Right lung (tissue), 10 donors: ENCODE measurements at places on chromosomes 11 and 22. TPM values are rescaled to one million over a fixed set of nuclear protein-coding genes. Genes with fewer than 3 reads are reported as not detected.

- DNase-seq, result no peak
Measured at GRCh38 chr22:44347549-44347948, 34.8 kb upstream of the SHISAL1 start.

DNA sequence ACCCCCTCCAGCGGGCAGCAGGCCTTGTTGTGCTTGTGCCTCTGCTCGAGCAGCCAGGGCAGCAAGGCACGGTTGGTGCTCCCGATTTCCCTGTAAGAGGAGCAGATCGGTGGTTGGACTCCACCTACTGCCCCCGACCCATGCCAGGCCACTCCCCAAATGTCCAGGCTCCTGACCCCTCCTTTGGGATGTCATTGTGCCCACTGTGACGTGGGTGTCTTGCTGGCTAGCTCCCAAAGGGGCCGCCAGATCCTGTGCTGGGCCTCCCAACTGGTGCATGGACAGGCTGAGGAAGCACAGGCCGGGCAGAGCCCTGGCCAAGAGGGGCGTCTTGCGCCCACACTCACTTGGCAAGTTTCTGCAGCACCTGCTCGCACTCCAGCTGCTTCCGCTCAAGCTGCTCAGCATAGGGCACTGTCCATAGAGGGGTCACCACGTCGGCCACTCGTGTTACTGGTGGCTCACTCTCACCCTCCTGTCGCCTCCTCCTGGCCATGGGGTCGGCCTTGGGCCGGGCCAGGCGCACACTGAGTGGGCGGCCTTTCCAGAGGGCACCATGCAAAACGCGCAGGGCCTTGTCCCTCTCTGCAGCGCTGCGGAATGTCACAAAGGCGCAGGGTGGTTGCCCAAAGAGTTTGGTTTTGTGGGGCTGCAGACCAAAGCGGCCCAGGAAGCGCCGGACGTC, at the start of gene RANBP1:
Gene RANBP1, plus strand, starts transcription at position 414 of the 685 bp plus-strand sequence. Its CDS starts 81 bp downstream, at position 495.
- DNase-seq, result no peak

The PC gene
- 6.6 TPM for polyA plus RNA-seq

GRCh38 chr11:30760345-30760744, 174.2 kb upstream of the MPPED2 start:
- no peak for DNase-seq

The MLC1 gene
- 2.4 TPM for polyA plus RNA-seq

DNA sequence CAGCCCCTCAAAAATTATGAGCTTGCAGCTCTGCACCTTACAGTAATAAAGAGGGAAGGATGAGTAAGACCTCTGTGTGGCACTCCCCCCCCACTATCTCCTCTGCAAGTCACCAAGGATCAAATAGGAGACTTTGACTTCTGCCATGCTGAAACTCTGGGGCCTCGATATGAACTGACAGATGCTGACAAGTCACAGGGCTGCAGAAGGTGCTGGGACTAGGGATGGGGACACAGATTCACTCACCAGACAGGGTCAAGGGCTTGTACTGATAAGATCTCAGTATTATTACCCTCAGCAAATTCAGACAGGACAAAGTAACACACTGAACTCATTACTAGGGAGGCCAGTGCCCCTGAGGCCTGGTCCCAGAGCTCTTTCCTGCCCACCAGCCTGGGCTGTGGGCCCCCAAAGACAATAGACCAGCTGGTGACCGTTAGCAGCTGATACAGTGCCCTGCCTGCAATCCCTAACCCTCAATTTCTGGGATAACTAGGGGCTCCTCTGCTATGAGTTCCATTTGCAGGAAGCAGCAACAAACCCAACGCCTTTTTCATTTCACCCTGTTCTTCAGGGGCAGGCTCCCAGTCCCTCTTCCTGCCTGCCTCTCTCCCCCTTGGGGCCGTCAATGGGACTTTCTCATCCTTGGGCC, 20.1 kb downstream of the TMPRSS13 start:
- DNase-seq, result no peak

DNA sequence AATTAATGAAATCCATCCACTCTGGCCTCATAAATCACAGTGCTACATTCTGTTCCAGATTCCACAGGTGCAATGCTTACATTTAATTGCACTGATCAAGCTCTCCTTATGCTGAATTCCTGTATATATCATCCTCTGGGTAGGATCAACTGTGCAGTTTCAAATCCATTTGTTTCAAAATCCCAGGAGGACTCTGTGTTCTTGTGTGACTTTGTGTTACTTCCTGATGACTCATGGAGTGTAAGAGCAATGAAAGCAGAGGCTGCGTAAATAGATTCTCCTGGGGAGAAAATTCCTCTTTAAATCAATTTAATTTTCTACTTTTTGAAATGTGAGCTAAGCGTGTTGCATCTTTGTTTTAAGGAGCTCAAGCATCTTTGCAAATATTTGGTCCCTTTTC, 752.7 kb downstream of the METTL15 start:
- no peak for DNase-seq

The CRACR2B gene
- 21.5 TPM for polyA plus RNA-seq

DNA sequence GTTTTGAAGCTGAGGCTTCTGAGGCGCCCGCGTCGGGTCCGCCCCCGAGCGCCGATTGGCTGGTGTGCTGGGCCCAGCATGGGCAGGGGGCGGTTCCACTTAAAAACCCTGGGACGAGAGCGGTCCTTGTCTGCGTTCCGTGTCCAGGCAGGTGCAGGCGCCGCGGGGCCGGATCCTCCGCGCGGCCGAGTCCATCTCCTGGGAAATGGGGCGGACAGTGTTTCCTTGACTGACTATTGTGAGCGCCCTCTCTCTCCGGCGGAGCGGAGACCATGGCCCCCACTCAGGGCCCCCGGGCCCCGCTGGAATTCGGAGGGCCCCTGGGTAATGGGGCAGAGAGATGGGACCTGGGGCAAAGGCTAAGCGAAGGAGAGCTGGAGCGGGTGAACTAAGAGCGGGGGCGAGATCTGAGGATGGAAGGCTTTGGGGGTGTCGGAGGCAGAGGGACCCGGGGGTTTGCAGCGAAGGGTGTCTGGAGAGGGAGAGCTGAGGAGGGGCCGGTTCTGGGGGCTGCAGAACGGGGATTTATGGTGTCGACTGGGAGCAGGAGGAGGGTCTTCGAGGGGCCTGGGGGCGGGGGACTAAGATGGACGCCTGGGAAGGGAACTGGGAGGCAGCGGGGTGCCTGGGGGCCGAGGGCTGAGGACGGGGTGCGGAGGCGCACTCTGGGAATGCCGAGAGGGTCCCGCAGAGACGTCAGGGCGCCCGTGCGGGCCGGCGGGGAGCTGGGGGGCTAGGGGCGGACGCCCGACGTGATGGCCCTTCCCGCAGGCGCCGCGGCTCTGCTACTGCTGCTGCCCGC, at the start of gene TM7SF2:
Gene TM7SF2, plus strand, starts transcription at position 129 of the 802 bp plus-strand sequence. Its CDS starts 144 bp downstream, at position 273.
- DNase-seq, result peak; percentile 79

The CSRP3 gene
- polyA plus RNA-seq, result 0.43 TPM

The FCHSD2 gene
- 47.7 TPM for polyA plus RNA-seq

The SYTL2 gene
- polyA plus RNA-seq, result 24.1 TPM

- DNase-seq, result no peak
Measured at GRCh38 chr11:118915396-118915795, 10.3 kb downstream of the BCL9L start.

DNA sequence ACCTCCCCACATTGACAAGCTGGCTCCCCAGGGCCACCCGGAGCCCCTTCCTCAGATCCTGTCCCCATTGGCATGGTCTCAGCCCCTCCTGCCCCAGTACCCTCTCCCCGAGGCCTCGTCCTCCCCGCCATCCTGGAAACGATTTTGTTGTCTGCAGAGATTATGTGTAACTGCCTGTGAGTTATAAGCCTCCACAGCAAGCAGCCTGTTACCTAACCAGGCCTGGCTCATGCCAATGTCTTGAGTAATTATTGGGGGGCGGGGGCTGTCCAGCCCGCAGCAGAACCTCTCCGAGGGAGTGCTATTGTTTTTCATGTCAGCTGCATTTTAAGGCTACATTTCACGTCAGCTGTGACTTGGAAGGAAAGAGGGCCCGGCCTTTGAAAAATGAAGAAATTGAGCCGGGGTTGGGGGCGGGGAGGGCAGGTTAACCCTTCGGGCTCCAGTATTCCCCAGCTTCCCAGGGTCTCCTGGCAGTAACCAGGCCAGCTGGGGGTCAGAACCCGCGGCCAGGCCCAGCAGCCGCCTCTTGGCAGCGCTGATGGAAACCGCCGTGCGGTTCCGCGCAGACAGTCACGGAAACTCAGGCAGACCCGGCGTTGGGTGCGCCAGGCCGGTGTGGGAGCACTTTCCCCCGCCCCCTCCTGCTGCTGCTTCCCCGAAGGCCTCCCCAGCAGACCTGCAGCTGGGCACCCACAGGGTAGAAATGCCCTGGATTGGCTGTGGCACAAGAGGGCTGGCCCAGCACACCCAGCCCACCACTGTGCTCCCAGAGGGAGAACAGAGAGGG, 59.5 kb downstream of the CDKN1C start:
- DNase-seq, result peak; percentile 85

The MIOX gene
- polyA plus RNA-seq, result 0.08 TPM

GRCh38 chr11:68685656-68686380, 1.5 kb downstream of the GAL start:
- DNase-seq, result no peak

GRCh38 chr11:127943763-127944162, 643.6 kb downstream of the ETS1 start:
- no peak for DNase-seq

DNA sequence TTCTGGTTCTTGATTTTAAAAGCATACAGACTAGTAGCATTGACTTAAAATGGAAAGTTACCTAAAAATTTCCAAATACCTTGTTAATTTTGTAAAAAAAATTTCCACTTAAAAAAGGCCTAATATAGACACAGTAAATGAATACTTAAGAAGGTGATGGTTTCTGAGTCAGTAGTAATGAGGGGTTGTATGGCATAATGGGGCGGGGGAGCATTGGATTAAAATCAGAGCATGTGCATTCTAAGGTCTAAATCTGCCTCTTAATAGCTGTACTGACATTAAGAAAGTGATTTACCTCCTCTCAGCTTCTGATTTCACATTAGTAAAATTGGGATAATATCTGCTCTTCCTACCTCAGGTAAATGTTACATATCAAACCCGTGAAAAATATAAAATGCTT, 446.5 kb downstream of the AASDHPPT start:
- DNase-seq, result no peak

The BEST1 gene
- 6.0 TPM for polyA plus RNA-seq

- DNase-seq, result no peak
Measured at GRCh38 chr11:66557733-66558326, 10.6 kb downstream of the CTSF start.

GRCh38 chr11:102429691-102430090, 22.9 kb downstream of the TMEM123 start:
- no peak for DNase-seq

- no peak for DNase-seq
Measured at GRCh38 chr11:1040428-1041148, 4.1 kb upstream of the MUC6 start.
